Muscle of leg (tissue), 16 donors: ENCODE measurements at places on chromosomes 5 and 9. TPM values are rescaled to one million over a fixed set of nuclear protein-coding genes. Genes with fewer than 3 reads are reported as not detected.

BTNL8 gene
- total RNA-seq = 0.09 TPM

SLC12A2 gene
- total RNA-seq = 26.5 TPM

C1QTNF2 gene
- total RNA-seq = 26.8 TPM

TMEM245 gene
- total RNA-seq = 43.3 TPM

SPATA31C1 gene
- 0.04 TPM for total RNA-seq

CMYA5 gene
- total RNA-seq = 213 TPM

FAM163B gene
- total RNA-seq = not detected

MAPKAP1 gene
- 47.3 TPM for total RNA-seq

RNF14 gene
- 47.1 TPM for total RNA-seq

ROPN1L gene
- 0.13 TPM for total RNA-seq

TAF11L10 gene
- total RNA-seq = not detected

SLCO4C1 gene
- total RNA-seq = 0.98 TPM

PCDHGA10 gene
- 3.0 TPM for total RNA-seq

GFI1B gene
- total RNA-seq = 0.13 TPM

FAM170A gene
- not detected for total RNA-seq

GADD45G gene
- 10.7 TPM for total RNA-seq

F12 gene
- 0.27 TPM for total RNA-seq

ARL14EPL gene
- total RNA-seq = 0.09 TPM

SLIT3 gene
- total RNA-seq = 7.4 TPM

CAMK2A gene
- 48.8 TPM for total RNA-seq

TMEM252 gene
- total RNA-seq = 0.09 TPM

FAM81B gene
- total RNA-seq = 12.6 TPM

PCDHB9 gene
- total RNA-seq = 1.3 TPM

GMCL2 gene
- total RNA-seq = not detected

KCNN2 gene
- total RNA-seq = 4.7 TPM

PTPN3 gene
- 3.1 TPM for total RNA-seq

RABGAP1 gene
- 30.2 TPM for total RNA-seq

SARDH gene
- total RNA-seq = 6.3 TPM

WNT8A gene
- total RNA-seq = not detected

CDC20B gene
- total RNA-seq = not detected

DEPDC1B gene
- total RNA-seq = 3.6 TPM

TTF1 gene
- total RNA-seq = 12.0 TPM
